ENCODE measurements at places on chromosomes 13 and 19. TPM values are rescaled to one million over a fixed set of nuclear protein-coding genes. Genes with fewer than 3 reads are reported as not detected.

DNA sequence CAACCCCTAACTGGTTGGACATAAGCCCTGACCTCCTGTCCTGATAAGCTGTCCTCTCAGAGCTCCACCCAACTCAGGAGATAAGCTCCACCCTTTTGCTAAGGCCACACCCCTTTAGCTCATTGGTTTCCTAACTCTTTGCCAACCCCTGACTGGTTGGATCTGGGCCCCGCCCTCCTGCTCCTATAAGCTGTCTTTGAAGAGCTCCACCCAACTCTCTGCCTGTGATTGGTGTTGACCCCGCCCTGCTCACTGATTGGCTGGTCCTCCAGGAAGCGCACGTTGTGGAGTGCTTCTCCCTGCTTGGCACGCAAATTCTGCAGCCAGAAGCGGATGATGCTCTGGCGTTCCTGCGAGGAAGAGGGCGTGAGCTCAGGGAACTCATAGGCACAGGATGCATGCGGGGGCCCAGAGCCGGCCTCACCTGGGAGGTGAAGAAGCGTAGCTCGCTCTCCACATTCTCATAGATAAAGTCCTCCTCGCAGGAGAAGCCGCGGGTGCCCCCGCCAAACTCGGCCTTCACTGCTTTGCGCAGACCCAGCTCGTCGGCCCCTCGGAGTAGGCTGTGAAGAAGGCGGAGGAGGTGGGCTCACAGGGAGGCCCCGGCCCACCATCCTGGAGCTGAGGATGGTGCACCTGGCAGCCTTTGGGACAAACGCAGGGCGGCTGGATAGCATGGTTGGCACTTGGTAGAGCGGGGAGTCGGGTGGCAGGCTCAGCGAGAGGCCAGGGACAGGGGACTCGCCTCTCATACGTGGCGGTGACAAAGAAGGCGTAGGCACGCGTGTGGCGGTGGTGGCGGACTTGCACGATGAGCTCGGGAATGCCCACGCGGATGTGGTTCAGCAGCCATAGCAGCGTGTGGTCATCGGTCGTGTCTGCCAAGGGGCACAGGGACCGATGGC, 1.7 kb downstream of the ANO8 start:
- DNase-seq, result no peak

- DNase-seq, result no peak
Measured at GRCh38 chr19:17869114-17869608, 2.6 kb upstream of the SLC5A5 start.

DNA sequence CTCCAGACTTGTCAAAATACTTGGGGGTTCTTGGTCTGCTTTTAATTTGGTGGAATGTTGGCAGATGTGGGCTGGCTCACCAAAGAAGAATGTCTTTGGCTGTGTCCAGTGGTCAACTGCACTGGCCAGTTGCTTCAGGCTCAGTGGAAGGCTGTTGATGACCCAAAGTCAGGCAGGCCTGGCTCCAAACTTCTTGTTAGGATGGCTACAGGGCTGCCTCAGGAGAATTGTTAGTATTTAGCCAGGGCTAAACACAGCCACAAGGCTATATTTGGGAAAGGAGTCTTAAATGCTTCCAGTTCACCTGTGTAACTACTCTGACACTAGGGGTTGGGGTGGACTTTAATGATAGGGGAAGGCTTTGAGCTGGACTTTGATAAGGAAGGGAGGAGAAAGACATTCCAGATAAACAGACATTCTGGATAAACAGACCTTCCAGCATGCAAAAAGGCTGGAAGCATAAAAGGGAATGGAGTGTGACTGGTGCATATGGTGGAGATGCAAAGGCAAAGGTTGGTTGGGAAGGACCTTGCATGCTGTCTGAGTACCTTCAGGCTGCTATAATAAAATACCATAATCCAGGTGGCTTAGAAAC, 116.8 kb downstream of the FOXO1 start:
- no peak for DNase-seq

- DNase-seq, result no peak
Measured at GRCh38 chr19:45785097-45785496, 2.8 kb upstream of the DMPK start.

DNA sequence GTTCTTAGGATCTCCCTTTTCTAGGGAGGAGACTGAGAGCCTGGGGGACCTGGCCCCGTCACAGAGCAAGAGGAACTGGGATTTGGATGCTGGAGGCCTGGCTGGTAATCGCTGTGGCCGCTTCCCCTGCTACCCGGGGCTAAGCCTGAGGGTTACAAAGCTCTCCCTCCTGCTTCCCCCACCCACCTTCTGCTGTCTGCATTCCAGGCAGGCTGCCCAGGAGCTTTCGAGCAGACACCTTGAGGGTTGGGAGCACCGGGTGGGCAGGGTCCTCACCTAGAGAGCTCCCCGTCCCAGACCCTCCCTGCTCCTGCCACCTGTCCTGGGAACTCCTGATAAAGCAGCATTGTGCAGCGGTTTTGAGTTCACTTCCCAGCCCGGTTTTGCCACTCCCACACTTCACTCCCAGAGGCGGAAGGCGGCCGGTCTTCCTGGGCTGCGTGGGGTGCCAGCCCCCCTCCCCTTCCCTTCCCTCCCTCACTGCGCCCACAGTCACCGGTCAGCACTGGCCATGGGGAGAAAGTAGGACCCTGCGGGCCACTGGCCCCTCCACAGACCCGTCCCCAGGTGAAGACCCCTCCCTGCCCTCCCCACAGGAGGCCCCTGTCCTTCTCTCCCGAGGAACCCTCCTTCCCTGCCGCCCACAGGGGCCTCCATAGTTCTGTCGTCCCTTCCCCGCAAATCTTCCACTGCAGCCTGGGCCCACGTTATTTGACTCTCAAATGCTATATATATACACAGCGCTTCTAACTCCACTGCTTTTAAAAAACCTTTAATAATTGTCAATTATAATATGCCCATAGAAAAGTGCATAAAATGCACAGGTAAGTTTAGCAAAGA, 8.1 kb downstream of the PAK4 start:
- no peak for DNase-seq

GRCh38 chr19:3932931-3933810, at the start of gene NMRK2:
TSS of gene NMRK2 (plus strand) at chr19:3933069. CDS start at chr19:3933672, 603 bp downstream.
- no peak for DNase-seq

- no peak for DNase-seq
Measured at GRCh38 chr19:10797078-10797477, 38.9 kb downstream of the TMED1 start.

GRCh38 chr13:20294497-20294896, 62.4 kb upstream of the GJB6 start:
- DNase-seq, result no peak

- no peak for DNase-seq
Measured at GRCh38 chr19:11563532-11563931, 4.5 kb upstream of the ELOF1 start.

- no peak for DNase-seq
Measured at GRCh38 chr13:107020393-107020792, 452.5 kb upstream of the ARGLU1 start.

DNA sequence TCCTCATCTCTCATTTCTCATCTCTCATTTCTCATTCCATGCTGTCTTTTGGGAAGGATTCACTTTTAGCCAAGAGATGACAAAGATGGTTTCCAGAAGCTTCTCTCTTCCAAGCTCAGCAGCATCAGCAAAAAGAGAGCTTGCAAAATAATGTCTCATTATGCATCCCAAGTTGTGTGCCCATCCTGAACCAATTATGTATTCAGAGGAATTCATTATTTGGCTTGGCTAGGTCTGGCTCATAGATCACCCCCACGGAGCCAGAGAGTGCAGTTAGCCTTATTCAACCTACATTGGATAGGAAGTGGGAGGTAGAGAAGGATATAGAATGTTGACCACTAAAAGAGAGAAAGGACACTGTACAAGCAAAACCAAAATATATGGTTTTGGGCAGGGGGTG, 5.4 kb upstream of the OLFM2 start:
- DNase-seq, result no peak

DNA sequence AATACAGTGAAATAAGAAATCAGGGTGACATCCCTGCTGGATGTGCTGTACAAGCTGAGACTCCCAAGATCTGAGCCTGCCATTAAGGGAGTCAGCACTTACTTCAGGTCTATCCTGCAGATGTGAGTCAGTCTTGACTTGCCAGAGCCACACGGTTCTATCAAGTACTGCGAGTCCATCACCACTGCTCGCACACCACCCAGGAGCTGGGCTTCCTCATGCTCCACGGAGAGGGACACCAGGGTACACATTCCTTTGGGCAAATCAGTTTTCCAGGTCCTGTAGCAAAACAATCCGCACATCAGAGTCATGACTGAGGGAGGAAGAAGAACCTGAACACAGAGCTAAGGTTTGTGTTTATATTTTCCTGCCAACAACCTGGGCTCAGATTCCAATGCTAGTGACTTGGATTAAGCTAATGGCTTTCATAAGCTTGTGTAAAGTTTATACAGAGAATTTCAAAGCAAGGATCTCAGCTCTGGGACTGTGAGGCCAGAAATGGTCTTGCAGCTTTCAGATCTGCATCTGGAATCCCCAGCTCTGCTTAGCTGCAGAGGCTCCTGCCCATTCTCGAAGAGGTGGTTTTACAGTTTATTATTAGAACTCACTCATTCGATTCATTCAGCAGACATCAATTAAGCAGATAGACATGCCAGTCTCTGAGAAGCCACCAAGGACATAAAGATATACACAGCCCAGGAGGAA, 90.6 kb downstream of the KL start:
- no peak for DNase-seq

GRCh38 chr13:69904784-69905183, 202.8 kb upstream of the ATXN8OS start:
- no peak for DNase-seq

DNA sequence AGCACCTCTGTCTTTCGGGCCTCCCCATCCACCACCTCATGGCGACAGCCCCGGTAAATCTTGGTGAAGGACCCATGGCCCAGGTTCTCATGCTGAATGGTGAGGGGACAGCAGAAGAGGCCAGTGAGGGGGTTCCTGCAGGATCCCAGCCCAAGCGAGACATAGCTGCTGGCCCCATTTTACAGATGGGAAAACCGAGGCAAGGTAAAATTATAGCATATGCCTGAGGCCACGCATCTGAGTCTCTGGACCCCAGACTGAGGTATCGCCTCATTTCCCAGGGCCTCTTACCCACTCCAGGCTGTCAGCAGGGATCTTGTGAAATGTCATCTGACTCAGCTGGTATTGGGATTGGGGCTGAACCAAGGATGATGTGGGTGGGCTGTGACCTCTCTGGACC, 9.8 kb downstream of the JAK3 start:
- DNase-seq, result no peak

GRCh38 chr13:109205315-109205714, 575.9 kb downstream of the MYO16 start:
- no peak for DNase-seq

DNA sequence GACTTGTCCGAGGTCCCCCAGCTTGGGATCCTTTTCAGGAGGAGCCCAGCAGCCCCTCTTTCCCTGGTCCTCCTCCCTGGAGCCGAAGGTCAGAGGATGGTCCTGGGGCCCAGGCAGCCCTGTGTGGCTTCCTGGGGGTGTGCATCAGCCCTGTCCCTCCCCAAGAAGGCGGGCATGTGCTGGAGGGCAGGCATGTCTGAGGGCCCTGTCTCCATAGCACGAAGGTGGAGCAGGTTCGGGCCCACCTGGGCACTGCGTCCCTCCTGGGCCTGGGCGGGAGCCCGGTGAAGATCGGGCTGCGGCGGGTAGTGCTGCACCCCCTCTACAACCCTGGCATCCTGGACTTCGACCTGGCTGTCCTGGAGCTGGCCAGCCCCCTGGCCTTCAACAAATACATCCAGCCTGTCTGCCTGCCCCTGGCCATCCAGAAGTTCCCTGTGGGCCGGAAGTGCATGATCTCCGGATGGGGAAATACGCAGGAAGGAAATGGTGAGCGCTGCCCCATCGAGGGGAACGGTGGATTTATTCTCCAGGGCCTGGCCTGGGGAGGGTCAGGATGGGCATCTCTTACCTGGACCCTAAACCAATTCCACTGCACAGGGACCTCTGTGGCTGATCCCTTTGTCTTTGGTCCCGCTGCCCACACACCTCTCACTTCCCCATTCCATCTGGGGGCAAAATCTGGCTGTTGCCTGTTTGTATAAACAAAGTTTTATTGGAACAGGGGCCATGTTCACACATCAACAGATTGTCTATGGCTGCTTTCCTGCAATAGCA, 10.9 kb downstream of the TIMM13 start:
- no peak for DNase-seq

DNA sequence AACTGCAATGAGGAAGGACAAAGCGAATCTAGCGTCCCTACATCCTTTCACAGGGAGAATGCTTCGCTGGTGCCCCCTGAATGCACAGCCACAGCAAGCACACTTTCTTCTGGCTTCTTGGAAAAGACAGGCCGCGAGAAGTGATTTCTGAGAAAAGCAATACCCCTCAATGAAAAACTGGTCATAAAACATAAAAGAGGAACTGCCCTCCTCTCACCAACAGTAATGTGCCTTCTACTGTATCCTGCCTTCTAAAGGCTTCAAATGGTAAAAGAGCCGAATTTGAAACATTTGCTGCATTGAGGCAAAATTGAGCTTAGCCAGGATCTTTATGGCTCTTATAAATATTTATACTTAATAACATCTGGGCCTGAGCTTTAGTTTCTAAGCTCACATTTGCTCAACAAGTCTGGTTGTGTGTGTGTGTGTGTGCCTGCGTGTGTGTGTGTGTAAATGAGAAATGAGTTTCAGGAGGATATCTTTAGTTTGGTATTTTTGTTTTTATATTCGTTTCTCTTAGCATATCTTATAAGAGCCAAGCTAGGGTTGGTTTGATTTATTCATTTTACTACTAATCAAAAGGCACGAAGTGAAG, 246.1 kb upstream of the MAB21L1 start:
- DNase-seq, result no peak

- DNase-seq, result peak; percentile 68
Measured at GRCh38 chr19:43755256-43755801, 567 bp upstream of the SMG9 start.

GRCh38 chr13:43153436-43154090, 130.2 kb downstream of the DNAJC15 start:
- no peak for DNase-seq

DNA sequence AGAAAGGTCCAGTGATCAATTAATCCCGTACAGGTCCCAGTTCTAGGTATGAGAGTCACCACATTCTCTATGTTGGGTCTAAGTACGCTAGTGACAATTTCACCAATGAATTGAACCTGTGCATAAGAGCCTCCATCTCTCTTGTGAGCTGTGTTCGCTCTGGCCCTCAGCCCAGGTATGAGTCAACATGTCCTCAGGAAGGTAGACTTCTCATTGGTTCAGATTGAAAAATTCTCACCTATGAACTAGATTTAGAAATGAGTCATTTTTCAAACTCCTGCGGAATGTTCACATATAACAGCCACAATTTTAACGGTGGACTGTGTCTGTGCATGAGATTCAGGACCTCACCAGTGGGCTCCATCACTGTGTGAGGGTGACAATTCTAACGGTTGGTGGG, 12.7 kb upstream of the ZNF43 start:
- no peak for DNase-seq

The TJP3 gene
- 11.3 TPM for polyA plus RNA-seq

The ARID3A gene
- 19.4 TPM for polyA plus RNA-seq

The RXFP2 gene
- 0.24 TPM for polyA plus RNA-seq

The ZNF627 gene
- polyA plus RNA-seq, result 54.1 TPM

The ZNF682 gene
- polyA plus RNA-seq, result 15.9 TPM

The ZNF814 gene
- 66.4 TPM for polyA plus RNA-seq

The LTBP4 gene
- polyA plus RNA-seq, result 199 TPM

The ZSCAN5A gene
- 13.9 TPM for polyA plus RNA-seq

The PDE4C gene
- polyA plus RNA-seq, result 0.39 TPM

The SMIM24 gene
- polyA plus RNA-seq, result 589 TPM

The CEACAM8 gene
- 0.08 TPM for polyA plus RNA-seq

The C19orf67 gene
- polyA plus RNA-seq, result not detected

The CALR3 gene
- polyA plus RNA-seq, result 0.05 TPM

The URAD gene
- not detected for polyA plus RNA-seq

The CD79A gene
- 1.3 TPM for polyA plus RNA-seq

The NUMBL gene
- 12.3 TPM for polyA plus RNA-seq

Data from right renal pelvis (tissue), 4 donors.